ENCODE measurements at places on chromosomes 5 and 9.

DNA sequence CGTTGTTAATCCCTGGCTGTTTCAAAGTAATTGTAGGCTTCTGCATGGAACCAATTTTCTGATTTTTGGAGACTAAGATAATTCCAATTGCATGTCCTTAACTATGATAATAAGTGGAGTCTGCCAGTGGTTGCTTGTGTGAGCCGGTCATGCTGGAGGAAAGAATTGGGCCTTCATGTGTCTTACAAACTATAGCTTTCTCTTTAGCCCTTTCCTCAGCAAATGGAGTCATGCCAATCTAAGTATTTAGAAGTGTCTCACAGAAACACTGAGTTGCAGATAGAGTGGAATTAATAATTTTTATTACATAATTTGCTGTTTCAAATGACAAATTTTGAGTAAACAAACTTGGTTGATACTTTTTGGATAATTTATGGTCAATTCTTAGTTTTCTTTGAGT is 200.4 kb downstream of the FBXL7 start:
- DNase-seq = no peak

DNA sequence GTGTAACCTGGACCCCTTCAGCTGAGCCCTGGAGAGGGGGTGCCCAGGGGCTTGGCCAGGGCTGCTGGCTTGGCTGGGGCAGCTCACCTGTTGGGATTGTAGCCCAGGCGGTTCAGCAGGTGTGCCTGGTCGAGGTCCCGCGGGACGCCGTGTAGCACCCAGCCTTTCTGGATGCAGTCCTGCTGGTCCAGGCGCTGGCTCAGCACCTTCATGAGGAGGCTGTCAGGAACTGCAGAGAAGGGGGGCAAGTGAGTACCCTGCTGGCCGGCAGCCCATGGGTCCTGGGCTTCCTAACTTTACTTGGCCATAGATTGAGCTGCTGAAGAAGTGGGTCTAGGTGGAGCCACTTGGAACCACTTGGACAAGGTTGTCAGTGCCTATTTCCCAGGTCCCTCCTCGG is 85.5 kb downstream of the AK8 start:
- no peak for DNase-seq

DNA sequence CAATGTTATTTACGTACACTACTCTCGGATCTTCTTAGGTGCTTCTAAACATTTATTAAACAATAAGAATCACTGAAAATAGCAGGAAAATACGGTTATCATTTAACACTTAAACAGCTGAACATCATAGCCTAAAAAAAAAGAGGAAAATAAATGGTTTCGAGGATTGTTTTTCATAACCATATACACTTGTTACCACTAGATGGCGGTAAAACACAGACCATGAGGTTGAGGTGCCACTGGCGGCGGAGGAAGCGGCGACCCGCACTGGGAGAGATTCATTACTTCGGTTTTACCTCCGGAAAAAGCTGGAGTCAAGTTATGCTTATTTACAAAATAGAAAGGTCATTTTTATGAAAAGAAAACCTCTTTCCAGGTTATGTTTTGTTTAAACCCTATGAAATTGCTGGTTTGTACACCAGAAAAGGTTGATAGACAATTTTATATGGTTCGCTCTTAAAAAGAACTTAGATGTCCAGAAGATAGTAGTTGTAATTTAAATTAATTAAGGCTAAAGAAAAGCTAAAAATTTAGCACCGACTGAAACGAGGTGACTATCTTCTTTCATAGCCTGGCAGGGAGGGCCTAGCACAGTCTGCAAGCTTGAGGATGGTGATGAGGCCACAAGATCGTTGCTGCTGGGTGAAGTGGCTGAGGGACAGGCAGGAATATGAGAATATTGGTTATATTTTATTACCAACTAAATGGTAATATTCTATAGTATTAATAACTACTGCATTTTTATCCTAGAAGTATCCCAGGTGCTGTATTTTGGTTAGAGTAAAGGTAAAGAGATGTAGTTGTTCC is 605.7 kb downstream of the RAB3C start:
- DNase-seq = no peak

GRCh38 chr9:4828761-4829160 is 36.0 kb downstream of the RCL1 start:
- no peak for DNase-seq

GRCh38 chr5:107485184-107485583 is 185.6 kb downstream of the EFNA5 start:
- DNase-seq = no peak

GRCh38 chr5:110377361-110377760 is 349.1 kb downstream of the TMEM232 start:
- no peak for DNase-seq

- DNase-seq = no peak
Observed at GRCh38 chr5:110687485-110687884, 39.0 kb downstream of the TMEM232 start.

GRCh38 chr9:70261131-70261870 is 2.5 kb downstream of the SMC5 start:
- no peak for DNase-seq

GRCh38 chr5:43833961-43834360 is 231.0 kb downstream of the NNT start:
- no peak for DNase-seq
